ENCODE measurements at places on chromosomes 7 and 10.

DNA sequence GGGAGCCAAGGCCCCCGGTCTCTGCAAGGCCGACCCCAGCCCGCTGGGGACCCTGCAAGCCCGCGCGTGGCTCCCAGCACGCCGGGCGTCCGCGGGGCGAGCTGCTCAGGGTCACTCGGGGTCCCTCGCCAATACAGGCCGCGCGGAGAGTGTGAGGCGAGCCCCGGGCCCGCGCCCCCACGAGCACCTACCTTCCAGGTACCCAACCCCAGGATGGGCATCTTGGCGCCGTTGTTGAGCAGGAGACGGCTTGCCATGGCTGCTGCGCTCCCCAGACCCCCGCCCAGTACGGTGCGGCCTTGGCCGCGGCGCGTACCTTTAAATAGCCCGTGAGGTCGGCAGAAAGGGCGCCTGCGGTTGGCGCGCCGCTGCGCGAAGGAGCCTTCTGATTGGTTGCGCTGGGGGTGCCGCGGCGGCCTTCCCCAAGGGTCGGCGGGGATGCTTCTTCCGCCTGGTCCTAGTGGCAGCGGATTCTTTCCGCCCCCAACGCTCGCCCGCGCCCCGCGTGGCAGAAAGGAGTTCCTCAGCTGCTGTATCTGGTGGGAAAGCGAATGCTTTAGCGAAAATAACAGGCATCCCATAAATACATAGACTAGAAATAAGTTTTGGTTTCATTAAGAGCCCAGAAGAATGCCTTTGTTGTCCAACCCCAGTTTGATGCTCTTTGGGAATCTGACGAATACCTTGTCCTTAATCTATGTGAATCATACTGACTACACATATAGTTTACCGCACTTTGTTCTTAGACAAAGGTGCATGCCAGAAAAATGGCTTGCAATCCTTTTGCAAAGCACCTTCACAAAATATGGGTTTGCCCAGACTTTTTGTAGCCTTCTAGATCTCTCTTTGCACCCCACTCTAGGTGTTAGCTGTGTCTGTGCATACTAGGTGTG lies at the start of gene AKR1B1:
AKR1B1 (minus strand) TSS at position 295 of the 893 bp plus-strand sequence; CDS start at position 257, 38 bp downstream.
- DNase-seq = peak; percentile 82

GRCh38 chr10:34538281-34538829 lies 276.7 kb downstream of the PARD3 start:
- no peak for DNase-seq

- DNase-seq = no peak
Observed at GRCh38 chr7:74395745-74396311, 57.9 kb upstream of the GTF2IRD1 start.

DNA sequence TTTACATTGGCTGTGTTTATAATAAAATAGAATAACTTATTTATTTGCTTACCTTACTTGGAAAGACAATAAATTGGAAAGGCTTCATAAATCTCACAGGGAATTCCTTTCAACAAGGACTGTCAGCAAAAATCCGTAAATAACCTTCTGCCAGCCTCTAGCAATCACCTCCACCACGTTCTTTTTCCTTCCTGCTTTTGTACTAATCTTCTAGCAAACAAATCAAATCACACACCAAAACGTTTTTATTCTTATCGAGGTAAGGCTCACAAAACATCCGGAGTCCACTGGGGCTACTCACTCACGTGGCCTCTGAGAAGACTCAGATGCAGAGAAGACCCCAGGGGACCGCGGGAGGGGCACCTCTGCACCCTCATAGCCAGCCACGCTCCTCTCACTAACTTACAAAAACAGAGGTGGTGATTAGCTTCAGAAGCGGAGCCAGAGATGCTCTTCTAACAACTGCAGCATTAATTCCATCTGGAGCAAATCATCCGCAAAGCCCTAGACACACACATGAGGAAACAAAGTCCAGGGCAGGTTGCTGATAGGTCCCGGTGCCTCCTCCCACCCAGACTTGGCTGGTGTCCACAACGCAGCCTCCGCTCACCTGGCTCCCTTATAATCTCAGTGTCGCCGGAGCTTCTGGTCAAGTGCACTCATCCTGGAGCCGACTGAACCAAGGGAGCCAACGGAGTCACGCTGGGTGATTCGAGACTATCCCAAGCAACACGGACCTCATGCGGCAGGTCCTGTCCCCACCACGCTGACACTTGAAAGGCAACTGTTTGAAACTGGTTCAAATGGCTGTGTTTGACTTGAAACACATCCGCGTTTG lies 22.5 kb downstream of the CTBP2 start:
- no peak for DNase-seq

DNA sequence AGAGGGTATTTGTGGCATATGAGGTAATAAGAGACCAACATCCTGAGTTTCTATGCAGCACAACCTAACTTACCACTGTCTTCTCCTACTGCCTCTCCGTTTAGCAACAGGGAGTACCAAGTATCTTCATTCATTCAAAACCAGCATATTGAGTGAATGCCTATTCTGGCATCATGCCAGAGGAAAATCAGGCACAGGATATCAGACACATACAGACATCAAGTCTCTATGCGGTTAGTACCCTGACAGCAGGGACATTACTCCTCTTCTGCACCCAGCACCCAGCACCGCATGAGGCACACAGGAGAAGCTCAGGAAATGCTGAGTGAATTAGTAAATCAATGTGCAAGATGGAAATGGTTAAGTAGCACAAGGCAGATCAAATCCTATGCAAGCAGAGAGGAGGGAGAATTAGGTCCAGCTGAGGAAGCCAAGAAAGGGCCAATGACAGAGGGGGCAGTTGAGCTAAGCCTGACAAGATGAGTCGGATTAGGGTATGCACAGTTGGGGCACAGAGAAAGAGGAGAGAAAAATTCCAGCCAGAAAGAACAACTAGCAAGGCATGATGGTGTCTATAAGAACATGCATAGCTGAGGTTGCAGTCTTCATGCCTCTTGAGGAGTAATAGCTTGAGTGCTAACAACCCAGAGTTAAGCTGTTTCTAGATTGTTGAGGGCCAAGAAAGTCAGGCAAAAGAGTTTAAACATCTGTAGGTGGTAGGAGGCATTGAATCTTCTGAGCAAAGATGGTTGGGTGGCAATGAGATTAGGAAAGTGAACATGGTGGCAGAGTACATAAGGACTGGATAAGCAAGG lies 146.0 kb downstream of the PLXNA4 start:
- no peak for DNase-seq

DNA sequence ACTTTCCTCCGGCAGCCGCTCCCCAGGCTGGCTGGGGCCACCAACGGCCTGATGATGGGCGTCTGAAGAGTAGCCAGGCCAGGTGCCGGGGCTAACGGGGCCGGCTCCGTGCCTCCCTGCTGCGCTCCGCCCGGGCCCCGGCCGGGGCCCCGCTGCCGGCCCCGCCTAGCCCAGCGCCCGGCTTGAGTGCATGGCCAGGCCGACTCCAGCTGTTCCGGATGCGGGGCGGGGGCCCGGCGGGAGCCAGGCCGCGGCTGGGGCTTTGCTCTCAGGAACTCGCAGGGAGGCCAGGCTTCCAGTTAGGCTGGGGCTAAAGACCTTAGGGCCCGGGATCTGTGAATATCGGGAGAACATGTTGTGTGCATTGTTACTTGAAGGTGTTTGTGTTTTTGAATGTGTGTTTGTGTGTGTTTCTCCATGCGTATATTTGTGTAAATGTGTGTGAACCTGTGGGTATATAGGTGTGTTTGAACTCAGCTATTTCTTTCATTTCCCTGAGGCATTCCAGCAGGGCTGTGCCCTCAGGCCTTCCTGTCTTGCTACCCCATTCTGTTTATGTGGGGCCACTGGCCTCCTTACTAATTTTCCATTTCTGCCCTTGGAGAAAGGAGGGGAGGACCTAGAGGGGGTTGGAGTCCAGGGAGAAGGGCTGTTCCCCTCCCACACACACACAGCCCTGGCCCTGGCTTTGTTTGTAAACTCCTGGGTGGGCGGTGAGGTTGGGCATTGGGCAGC lies 1.1 kb upstream of the LBX1 start:
- no peak for DNase-seq

DNA sequence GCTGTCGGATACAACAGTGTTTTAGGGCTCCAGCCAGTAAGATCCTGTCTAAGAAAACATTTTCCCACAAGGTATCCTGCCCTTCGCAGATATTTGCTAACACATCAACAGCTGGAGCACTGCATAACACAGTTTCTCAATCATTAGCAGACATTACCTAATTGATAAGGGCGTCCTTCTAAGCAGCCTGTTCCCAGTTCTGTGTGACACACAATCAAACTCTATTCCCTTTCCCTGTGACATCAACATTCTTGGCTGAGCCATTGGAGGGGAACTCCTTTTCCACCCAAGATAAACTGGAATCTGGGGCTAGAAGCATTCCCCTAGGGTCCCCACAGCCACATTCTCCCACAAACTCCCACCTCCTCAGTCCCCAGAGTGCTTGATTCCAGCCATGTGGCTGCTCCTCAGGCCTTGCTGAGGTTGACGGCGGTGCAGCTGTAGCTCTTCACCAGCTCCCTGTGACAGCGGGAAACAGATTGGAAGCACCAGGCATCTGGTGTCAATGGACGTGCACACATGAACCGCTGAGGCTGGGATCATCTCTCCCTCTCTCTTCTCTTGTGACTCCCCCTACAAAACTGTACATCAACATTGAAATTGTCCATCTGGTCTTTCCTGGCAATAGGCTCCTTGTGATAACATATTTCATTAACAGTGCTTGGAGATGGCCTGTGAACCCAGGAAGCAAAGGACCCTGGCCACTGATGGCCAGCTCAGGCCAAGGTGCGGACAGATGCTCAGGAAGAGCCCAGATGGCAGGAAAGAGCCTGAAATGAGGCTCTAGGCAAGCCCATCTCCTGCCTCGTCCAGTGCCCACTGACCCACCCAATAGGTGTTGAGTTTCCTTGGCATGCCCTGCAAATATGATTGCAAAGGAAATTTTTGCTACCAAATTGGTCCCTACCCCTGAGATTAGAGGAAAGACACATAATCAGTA lies 131.1 kb upstream of the TBX20 start:
- no peak for DNase-seq

GRCh38 chr7:155124706-155125105 lies 54.6 kb downstream of the HTR5A start:
- DNase-seq = no peak

DNA sequence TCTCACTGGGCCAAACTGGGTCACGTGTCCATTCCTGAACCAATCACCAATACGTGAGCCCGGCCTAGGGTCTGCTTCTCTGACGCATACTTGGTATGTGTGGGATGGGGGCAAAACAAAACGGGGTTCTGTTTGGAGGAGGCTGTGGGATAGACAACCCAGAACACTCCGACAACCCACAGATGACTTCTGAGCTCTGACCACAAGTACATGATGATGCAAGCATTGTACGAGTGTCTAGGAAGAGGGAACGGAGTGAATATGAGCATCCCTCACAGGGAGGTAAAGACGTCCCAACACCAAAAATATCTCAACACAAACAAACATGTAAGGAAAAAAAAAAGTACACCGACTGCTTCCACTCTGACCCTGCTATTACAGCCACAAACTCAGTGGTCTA lies 5.6 kb downstream of the DAGLB start:
- no peak for DNase-seq

DNA sequence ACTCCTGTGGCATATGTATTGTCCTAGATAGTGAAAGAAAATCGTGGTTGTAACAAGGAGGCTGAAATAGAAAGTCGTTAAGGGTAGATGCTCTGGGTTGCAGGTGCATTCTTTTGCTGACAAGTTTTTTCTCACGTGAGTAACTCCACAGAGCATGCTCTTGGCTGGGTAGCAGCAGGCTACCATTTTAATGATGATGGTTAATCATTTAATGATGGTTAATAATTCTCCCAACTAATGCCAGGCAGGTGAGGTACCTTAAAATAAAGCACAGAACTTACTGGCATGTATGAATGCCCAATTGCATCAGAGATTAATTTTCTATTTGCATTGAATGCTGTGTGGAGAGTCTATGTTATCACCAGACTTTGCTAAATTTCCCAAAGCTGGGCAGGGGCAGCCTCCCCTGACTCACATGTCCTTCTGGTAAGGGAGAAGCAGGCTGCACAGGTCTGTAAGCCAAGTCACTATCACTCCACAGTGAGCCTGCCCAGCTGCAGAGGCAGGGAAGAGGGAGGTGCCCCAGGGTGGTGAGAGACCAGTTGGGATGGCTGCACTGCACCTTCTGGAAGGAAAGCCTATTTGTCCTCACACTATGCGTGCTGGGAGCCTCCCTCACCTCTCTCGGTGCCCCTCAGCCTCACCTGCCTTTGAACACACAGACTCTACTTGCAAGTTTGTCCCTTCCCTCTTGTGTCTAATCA lies 287.0 kb upstream of the IGFBP3 start:
- DNase-seq = no peak

DNA sequence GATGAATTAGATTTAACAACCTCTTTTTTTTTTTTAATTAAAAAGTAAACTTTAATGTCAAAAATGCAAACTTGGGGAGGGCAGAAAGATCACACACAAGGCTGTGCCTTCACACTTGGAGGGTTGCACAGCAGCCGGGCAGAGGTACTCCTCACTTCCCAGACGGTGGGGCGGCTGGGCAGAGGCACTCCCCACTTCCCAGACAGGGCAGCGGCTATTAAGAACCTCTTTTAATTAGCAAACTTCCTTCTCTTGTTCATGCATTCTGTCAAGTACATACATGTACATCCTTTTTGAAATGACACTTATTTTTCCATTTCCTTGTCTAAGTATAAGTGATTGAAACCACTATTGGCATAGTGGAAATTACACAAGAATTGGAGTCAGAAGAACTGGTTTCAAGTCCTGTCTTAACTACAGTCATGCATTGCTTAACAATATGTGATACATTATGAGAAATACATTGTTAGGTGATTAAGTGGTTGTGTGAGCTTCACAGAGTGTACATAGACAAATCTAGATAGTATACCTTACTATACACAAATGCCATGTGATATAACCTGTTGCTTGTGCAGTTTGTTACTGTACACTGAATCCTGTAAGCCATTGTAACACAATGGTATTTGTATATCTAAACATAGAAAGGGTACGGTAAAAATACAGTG lies 26.5 kb downstream of the BTRC start:
- DNase-seq = no peak

- DNase-seq = no peak
Observed at GRCh38 chr10:97121041-97121440, 64.7 kb downstream of the SLIT1 start.

GRCh38 chr10:86793696-86794095 lies 37.3 kb downstream of the BMPR1A start:
- DNase-seq = no peak

GRCh38 chr10:5514226-5514850 lies 10.4 kb upstream of the CALML3 start:
- no peak for DNase-seq

DNA sequence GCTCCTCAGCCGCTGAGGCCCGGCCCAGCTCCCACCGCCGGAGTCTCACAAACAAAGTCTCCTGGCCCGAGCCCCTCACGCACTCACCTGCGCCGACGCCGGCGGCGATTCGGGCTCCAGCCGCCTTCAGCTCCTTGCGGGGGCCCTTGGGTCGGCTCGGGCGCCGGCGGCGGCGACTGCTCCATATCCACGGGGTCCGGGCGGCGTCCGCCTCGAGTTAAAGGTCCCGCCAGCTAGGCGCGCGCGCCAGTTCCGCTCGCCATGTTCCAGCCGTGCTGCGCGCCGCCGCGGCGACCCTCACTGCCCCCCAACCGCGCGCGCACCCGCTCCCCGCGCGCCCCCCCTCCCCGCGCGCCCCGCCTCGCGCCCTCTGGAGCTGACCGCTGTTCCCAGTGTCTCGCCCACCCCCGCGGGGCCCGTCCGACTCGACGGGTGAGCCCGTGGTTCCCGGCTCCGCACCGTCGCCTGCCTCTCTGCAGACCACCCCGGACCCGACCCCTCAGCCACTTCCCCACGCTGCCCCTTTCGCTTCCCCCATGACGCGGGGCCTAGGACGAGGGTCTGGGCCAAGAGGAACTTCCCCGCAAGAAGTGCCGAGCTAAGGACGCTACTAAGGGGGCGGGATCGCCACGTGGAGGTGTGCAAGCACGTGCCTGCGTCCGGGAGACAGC lies 396.1 kb downstream of the ZNF33B start:
- no peak for DNase-seq
